Renal pelvis (tissue), 12 donors: ENCODE measurements at places on chromosomes 4 and X. TPM values are rescaled to one million over a fixed set of nuclear protein-coding genes. Genes with fewer than 3 reads are reported as not detected.

GRCh38 chr4:71367546-71367945, 28.7 kb downstream of the SLC4A4 start:
- no peak for DNase-seq

Gene TADA2B
- polyA plus RNA-seq = 21.6 TPM

Gene EFNB1
- 114 TPM for polyA plus RNA-seq

DNA sequence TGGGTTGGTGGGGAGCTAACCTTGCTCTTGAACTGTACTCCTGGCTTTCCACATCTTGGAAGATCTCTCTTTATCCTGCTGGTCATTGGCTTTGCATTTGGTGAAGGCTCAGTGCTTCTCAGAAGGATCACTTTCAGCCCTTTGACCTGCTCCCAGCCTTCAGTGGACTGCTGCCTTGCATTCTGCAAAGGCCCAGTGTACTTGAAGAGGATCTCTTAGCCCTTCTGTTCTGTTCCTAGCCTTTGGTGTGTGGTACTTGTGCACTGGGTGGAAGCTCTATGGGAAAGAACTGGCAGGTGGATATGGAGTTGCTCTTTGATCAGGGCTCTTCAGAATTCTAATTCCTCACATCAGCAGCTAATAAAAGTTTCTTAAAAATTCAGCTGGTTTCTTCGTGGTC, 46.5 kb downstream of the FGF2 start:
- no peak for DNase-seq

DNA sequence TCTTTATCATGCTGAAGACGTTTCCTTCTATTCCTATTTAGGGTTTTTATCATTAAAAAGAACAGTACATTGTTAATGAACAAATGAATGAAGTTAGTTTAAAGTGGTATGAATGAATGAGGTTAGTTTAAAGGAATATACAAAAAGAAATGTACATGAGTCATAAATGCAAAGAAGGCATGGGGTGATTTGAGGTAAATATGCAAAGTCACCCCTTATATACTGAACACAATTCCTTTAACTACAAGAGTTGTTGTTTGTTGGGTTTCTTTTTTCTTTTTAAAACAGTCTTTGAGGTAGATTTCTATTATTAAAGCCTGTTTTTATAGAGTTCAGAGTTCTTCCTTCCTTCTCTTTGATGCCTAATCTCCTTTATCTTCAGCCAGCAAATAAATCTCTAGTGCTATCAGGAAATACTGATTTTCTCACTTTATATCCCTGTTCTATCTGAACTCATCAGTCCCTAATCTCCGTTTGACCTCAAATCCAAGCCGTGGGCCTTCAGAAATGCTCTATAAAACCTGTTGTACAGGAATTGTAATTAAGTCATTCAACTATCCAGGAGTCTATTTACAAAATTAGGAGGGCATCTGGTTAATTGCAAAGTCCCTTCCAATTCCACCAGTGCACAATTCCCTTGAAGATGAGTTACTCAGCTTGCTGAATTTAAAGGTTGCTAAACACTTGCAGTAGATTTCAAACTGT, 31.6 kb upstream of the ABCG2 start:
- DNase-seq = no peak

Gene MAP7D3
- polyA plus RNA-seq = 16.7 TPM
